ENCODE measurements at places on chromosomes 3 and 15.

GRCh38 chr15:51736069-51736468 is 1.4 kb downstream of the LYSMD2 start:
- peak; percentile 70 for DNase-seq

- DNase-seq, result no peak
These were observed 28.1 kb upstream of the LHFPL4 start for GRCh38 chr3:9581742-9582141.

DNA sequence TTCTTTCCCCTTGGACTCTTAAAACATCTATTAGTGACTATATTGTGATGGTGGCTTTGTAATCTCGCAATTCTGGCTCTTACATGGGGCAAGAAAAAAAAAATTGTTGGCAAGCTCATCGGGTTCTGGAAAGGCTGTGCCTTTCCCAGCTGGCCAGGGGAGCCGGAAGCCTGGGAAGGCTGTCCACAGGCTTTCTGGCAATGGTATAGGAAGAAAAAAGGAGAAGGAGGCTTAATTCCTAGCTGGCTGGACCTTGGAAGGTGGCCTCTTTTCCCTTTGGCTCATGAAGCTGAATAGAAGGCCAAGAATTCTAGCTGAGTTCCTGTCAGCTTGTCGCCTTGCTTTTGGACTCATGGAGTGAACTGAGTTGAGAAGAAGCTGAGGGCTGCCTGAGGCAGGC is 243.5 kb upstream of the SEMA6D start:
- DNase-seq, result no peak

GRCh38 chr3:123780656-123781055 is 103.5 kb downstream of the MYLK start:
- DNase-seq, result no peak

- no peak for DNase-seq
These were observed 7.9 kb upstream of the MESP1 start for GRCh38 chr15:89758981-89759380.

DNA sequence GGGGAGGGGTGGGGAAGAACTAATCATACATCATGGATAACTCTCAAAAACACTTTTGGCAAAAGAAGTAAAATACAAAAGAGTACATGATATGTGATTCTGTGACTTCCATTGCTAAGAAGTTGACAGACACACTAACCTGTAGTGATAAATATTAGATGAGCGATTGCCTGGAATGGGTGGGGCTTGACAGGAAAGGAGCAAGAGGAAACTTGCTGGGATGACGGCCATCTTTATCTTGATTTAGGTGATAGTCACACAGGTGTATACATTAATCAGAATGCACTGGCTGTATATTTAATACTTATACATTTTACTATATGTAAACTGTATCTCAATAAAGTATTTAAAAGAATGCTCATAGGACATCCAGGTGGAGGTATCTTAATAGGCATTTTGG is 13.1 kb downstream of the PARL start:
- no peak for DNase-seq

DNA sequence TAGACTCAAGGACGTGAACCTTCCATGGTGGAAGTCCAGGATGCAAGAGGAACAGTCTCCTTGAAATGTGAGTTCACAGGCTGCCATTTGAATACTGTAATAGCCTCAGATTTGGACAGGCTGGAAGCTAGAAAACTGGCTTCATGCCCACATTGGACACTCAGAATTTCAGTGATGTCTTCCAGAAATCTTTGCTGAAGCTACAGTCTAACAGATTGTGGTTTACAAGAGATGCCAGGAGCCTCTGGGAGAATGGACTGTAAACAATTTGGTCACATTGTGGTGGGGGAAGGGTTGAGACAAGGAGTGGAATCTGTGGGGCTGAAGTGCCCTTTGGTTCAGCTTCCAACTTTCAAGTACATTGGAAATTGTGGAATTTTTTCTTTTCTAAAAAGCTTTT is 252.0 kb upstream of the PROK2 start:
- DNase-seq, result no peak

GRCh38 chr3:138608322-138609135 is at the start of gene FAIM:
TSS of gene FAIM (plus strand) at chr3:138608771. CDS start at chr3:138619727, 10,956 bp downstream.
- no peak for DNase-seq

GRCh38 chr15:62975515-62975914 is 67.0 kb upstream of the TPM1 start:
- DNase-seq, result no peak

GRCh38 chr15:40743485-40743901 is 11.6 kb downstream of the RMDN3 start:
- no peak for DNase-seq

DNA sequence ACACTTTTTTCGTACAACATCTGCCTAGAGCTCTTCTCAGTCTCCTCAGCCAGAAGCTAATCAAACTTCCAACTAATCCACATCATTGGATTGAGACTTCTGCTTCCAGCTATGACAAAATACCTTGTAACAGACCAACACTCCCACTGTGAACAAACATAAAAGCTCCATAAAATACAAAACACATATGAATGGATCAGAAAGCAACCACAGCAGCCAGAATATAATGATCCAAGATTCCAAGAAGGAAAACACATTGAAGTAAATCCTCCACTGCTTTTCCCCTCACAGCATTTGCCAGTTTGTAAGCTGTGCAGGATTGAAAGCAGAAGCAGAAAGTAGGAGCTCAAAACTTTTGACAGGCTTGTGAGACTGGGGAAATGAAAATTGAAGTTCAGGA is 863.2 kb downstream of the TUSC7 start:
- no peak for DNase-seq

GRCh38 chr3:18489939-18490338 is 64.8 kb upstream of the SATB1 start:
- DNase-seq, result peak; percentile 67

- DNase-seq, result no peak
These were observed 58.3 kb upstream of the SLC6A11 start for GRCh38 chr3:10757821-10758130.

- no peak for DNase-seq
These were observed 44.1 kb downstream of the HCN4 start for GRCh38 chr15:73324496-73325170.

GRCh38 chr3:156843071-156843808 is 17.1 kb downstream of the LEKR1 start:
- no peak for DNase-seq

GRCh38 chr3:126367316-126367805 is 10.2 kb upstream of the KLF15 start:
- DNase-seq, result no peak

DNA sequence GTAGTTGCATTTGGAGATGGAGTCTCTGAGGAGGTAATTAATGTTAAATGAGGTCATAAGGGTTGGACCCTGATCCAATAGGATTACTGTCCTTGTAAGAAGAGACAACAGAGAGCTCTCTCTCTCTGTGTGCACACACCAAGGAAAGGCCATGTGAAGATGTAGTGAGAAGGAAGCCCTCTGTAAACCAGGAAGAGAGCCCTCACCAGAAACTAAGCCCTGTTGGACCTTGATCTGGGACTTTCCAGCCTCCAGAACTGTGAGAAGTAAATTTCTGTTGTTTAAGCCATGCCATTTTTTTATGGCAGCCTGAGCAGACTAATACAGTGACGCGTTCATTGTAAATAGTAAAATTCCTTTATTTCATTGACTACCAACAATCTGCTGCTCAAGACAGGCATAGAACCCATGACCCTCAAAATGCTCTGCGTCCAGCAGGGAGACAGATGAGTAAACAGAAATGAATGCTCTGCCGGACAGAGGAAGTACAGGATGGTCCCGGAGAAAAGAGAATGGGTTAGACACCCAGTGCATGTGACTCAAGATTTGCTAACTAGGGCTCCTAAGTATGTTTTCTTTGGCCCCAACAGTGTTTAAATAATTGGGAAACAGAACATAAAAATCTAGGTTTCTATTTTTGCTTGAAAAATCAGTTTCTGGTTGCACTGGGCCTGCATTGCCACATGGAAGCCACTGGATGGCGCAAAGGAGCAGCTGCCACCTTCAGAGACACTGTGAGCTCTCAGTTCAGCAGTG is 37.9 kb upstream of the TNFAIP8L3 start:
- DNase-seq, result no peak

GRCh38 chr3:110174908-110175307 is 837.6 kb upstream of the DPPA4 start:
- no peak for DNase-seq

DNA sequence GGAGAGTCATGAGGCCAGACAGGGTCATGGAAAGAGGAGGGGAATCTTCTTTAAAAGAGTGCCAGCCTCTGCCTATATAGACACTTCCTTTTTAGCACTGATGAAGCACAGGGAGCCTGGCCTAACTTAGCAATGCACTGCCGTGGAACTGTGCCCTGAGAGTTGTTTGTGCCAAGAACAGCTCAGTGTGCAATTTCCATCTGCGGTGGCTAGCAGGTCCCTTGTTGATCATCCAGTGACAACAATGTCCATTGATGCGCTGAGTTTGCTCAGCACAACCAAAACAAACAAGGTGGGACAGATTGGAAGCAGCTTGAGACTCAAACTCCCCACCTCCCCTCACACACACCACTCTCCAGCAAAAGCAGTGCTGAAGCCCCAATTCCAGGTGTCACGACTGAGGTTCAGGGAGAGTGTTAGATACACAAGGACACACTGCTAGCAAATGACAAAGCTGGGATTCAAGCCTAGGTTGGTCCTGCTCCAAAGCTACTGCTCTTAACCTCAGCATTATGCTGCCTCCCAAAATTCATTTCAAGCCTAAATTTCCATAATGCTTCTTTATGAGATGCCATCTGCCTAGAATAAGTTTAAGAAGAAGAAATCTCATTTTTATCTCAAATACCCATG is 316.6 kb upstream of the UBE2E2 start:
- no peak for DNase-seq

- no peak for DNase-seq
These were observed 86.2 kb upstream of the PIAS1 start for GRCh38 chr15:67967871-67968431.

DNA sequence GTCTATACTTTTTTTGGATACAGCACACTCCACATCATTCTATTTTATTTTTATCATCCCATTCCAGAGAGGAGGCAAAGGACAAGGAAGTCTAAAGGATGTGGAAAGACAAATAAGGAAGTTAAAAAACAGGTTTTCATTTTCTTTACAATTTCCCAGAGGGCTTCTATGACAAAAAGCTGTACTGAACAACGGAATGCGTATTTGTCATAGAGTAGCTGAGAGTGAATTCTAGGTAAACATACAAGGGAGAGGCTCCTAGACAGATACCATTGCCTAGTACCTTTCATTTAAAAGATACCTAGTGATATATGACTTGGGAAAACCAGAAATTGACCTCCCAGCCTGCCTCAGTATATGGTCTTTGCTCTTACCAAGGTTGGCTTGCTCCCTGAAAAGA is 341.7 kb downstream of the FHIT start:
- no peak for DNase-seq

DNA sequence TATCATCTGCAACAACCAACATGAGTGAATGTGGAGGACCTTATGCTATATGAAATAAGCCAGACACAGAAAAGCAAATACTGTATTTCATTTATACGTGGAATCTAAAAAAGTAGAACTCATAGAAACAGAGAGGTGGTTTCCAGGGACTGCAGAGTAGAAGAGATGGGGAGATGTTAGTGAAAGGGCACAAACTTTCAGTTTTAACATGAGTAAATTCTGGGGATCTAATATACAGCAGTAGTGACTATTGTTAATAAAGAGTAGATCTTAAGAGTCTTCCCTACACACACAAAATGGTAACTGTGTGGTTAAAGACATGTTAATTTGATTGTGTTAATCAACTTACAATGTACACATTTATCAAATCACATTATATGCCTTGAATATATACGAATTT is 20.9 kb upstream of the MELTF start:
- DNase-seq, result no peak

DNA sequence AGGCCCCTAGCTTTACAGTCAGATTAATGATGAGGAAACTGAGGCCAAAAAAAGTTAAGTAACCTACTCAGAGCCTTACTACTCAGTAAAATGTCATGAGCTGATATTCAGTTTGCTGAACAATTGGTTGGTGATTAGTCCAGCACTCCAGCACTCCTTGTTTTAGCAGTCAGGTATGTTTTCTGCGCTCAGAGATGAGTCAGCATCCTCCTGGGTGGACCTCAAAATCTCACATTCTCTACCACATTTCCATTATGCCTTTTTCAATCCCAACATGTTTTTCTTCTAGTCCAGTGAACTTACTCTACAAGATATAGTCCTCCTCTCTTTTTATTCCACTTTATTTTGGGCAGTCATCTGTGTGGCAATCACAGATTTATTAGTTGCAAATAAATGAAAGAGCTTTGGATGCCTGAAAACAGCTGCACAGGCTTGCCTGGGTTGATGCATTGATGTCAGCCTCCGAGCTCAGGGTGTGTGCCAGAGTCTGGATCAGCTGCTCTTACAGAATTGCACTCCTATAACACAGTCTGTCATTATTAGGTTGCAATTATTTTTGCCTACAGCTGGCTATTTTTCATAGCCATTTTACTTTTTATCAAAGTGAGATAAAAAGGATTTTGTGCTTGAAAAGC is 133.2 kb downstream of the ARPP21 start:
- DNase-seq, result no peak

- no peak for DNase-seq
These were observed 876.7 kb downstream of the NAALADL2 start for GRCh38 chr3:175735866-175736265.

DNA sequence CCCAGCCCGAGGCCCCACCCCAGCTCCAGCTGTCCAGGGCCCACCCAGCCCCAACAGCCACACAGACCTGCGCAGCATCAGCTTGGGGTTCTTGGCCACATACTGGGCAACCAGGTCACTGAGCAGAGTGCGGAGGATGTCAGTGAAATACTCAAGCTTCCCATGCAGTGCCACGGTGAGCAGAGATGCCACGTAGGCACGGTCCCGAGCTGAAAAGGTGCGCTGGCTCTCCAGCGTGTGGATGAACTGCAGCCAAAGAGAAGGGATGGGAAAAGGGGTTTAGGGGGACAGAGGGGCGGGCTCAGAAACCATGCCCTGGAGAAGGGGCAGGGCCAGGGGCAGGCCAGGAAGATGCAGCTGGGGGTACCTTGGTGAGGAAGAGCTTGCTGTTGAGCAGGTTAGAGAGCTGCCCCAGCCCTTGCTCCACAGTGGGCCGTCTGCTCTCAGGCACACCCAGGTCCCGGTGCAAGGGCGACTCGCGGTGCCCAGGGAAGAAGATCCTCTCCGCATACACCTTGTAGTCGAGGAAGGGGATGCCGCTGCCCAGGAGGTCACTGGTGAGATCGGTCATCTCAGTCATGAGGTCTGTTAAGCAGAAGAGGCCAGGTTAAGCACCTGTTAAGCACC is 17.4 kb downstream of the PLXNB1 start:
- DNase-seq, result no peak

DNA sequence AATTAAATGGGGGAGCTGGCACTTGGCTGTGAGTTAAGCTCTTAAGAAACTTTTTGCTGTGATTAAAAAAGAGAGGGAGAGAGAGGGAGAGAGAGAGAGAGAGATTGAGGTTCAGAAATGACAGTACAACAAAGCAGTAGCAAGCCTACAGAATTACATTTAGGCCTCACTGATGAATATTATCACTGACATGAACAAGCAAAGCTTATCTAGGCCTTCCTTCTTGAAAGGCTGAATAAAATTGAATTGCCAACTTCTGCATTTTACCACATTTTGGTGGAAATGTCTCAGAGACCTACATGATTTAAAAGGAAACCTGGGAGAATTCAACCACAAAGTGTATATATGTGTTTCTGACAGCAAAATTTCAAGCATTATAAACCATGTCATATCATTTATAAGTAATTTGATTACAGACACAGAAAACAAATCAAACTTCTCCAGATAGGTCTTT is 530.8 kb downstream of the SOX2 start:
- no peak for DNase-seq

- no peak for DNase-seq
These were observed 164.3 kb upstream of the GMNC start for GRCh38 chr3:191026746-191027145.

Measured in activated CD4-positive, alpha-beta T cell treated with anti-CD3 and anti-CD28 coated beads, Interleukin-2, amount 10 ng/mL, durations not matched to agents 24 days and 14 days (primary cell).